ENCODE measurements at places on chromosomes 7 and 10. TPM values are rescaled to one million over a fixed set of nuclear protein-coding genes. Genes with fewer than 3 reads are reported as not detected.

DNA sequence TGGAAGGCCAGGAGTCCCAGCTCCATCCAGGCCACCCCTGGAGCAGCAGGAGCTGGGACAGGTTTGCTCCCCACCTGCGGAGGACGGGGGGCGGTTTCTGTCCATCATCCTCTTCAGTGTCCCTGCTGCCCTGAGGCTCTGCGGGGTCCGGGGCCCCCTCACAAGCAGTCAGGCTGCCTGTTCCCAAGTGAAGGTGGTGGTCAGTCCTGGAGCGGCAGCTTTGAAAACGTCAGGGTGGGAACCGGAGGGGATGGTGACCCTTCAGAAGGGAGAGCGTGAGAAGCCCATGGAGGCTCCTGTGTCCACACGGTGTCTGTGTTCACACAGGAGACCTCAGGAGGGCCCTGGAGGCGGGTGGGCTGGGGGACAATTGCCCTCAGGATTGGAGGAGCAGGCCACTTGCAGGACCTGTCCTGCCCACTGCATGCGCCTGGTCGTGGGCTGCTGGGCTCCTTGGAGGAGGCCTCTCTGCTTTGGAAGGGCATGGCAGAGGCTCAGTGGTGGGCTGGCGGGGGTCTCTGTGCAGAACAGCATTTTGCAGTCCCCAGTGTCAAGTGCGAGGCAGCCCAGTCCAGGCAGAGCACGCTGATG lies 49.3 kb upstream of the INPP5A start:
- no peak overlapping the region for H3K27ac ChIP-seq
- H3K4me1 ChIP-seq: peaks cover 4% of the 10 kb centered on the region
- no peak overlapping the region for H3K4me3 ChIP-seq
- DNase-seq: no peak
- peaks cover 3% of the 10 kb centered on the region for H3K36me3 ChIP-seq
- peaks cover 16% of the 10 kb centered on the region for H3K27me3 ChIP-seq

GRCh38 chr7:25885057-25885576 lies 266.9 kb upstream of the NFE2L3 start:
- no peak overlapping the region for H3K27ac ChIP-seq
- DNase-seq: no peak
- no peaks in the 10 kb centered on the region for H3K4me1 ChIP-seq
- H3K36me3 ChIP-seq: peaks cover 3% of the 10 kb centered on the region

GRCh38 chr7:77331938-77332695 lies 84.0 kb downstream of the GSAP start:
- no peak for DNase-seq
- no peak overlapping the region for H3K4me3 ChIP-seq
- no peak overlapping the region for H3K27ac ChIP-seq
- peaks cover 32% of the 10 kb centered on the region for H3K4me1 ChIP-seq
- no peaks in the 10 kb centered on the region for H3K27me3 ChIP-seq

The APBB1IP gene
- total RNA-seq: 77.1 TPM
